CD4-positive, alpha-beta T cell treated with Interleukin-15 for 4 hours (primary cell): ENCODE measurements at places on chromosomes 12 and 14.

DNA sequence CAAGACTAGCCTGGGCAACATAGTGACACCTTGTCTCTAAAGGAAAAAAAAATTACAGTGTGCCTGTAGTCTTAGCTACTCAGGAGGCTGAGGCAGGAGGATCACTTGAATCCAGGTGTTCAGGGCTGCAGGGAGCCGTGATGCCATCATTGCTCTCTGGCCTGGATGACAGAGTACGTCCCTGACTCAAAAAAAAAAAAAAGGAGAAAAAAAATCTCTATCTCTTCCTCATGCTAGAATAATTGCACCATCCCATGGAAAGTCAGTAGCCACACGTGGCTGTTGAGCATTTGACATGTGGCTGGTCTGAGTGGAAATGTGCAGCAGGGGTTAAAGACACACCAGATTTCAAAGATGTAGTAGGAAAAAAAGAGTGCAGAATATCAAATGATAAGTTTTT, 3.8 kb downstream of the RILPL1 start:
- no peak for DNase-seq

- no peak for DNase-seq
Measured at GRCh38 chr14:96874127-96874526, 76.9 kb downstream of the VRK1 start.

DNA sequence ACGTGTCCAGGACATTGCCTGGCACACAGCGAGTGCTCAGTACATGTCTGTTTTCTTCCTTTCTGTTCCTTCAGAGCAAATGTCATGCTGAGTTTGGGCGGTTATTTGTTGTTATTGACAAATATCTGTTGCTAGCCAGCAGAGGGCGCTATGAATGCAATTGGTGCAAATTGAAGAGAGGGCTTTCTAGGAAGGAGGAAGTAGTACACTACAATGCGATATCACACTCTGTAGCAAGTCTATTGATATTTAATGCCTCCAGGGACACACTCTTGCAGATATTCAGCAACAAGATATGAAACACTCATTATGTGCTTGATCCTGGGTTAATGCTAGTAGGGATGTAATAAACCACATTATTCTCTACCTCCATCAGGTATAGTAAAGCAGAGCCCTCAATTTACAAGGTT, 267.3 kb upstream of the SRRM4 start:
- no peak for DNase-seq

DNA sequence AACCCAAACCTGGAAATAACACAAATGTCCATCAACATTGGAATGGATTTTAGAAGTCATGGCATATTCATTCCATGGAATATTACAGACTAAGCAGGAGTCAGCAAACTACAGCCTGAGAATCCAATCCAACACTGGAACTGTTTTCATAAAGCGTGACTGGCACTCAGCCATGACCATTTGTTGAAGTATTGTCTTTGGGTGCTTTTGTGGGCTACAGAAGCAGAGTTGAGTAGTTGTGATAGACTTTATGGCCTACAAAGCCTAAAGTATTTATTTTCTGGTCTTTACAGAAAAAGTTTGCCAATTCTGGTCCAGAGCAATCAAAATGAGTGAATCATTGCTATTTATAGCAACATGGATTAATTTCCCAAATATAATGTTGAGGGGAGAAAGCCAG, 34.5 kb upstream of the FRS2 start:
- DNase-seq = no peak

GRCh38 chr12:3989218-3989550, 116.0 kb upstream of the PARP11 start:
- DNase-seq = no peak

GRCh38 chr12:102182635-102183034, 15.0 kb downstream of the PMCH start:
- DNase-seq = no peak

DNA sequence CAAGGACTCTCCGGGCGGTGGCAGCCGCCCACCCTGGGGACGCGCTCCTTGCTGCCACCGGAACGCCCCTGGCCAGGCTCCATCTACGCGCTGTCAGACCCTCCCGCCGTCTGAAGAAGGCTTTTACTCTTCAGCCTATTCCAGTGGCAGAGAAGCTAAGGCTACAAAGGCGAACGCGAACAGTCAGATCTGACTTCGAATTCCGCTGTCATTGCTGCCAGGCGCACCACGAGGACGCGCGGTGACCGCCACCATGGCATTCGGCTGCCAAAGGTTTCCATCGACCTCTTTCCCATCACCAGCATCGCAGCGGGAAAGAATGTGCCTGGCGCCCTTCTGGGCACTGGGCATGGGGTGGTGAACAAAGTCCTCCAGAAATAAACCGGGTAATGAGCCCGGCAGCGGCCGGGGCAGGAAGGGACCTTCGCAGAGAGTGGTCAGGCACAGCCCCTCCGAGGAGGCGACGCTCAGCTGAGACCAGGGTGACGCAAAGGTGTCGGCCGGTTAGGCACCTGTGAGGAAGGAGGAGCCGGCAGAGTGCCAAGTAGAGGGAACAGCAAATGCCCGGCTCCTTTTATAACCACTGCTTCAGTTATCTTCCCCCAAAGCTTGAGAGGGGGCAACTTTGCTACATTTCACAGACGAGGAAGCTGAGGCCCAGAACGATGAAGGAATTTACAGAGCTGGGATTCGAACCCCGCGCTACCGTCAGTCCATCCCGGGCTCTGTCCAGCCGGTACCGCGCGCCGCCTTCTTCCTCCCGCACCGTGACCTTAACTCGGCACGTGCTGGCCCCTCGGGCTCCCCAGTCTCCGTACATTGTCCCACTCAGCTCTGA, 1.9 kb upstream of the RFX4 start:
- no peak for DNase-seq

GRCh38 chr12:89098441-89099112, 253.7 kb downstream of the DUSP6 start:
- no peak for DNase-seq

- no peak for DNase-seq
Measured at GRCh38 chr12:58922849-58923248, 2.5 kb upstream of the LRIG3 start.

DNA sequence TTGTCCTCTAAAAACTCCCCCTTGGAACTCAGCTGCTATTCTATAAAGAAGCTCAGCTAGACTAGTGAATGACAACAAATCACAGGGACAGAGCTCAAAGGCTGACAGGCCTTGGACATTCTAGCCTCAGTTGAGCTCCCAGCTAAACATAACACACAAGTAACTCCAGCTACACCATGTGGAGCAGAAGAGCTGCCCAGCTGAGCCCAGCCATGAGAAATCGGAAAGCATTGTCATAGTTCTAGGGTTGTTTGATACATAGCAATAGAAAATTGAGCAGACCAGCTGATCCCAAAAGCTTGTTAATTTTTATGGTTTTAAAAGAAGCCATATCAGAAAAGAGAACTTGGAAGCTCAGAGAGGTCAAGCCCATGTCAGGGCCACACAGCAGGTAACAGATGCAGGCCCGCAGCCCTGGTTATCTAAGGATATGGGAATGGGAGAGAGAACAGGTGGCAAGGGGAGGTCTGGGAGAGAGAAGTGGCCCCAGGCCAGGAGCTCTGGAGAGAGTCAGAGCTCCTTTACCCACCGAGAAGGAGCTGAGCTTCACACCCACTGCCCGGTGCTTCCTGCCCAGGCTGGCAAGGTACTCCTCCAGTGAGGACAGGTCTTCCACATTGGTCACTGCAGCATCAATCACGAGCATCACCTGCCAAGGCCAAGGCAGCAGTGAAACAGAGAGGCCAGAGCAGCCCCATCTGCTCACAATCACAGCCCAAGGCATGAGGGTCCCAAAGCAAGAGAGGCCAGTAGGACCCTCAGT, 2.9 kb downstream of the NGB start:
- DNase-seq = no peak

DNA sequence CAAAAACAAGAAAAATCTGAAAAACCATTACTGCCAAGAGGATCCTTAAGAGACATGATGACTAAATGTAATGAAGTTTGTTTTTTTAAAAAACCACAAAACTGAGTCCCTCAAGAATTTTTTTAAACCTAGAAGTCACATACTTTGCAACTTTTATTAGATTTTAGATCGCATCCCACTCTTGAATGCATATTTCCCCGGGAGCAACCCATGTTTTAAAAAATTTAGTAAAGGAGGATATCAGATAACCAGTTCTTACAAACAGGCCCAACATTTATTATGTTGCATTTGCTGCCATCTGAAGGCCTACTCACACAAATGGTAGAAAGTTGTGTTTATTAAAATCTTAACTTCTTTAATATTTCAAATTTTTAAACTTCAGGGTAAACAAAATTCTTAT, 44.3 kb upstream of the CCT2 start:
- DNase-seq = no peak

- no peak for DNase-seq
Measured at GRCh38 chr14:74531006-74531405, 37.4 kb downstream of the ISCA2 start.
